ENCODE measurements at places on chromosomes 2 and 18. TPM values are rescaled to one million over a fixed set of nuclear protein-coding genes. Genes with fewer than 3 reads are reported as not detected.

The MOCOS gene
- total RNA-seq, result 0.30 TPM

The KCNIP3 gene
- not detected for total RNA-seq

The MERTK gene
- total RNA-seq, result 0.27 TPM

The DPP4 gene
- 138 TPM for total RNA-seq

The SCLY gene
- total RNA-seq, result 40.5 TPM

The ANKRD36C gene
- 83.0 TPM for total RNA-seq

The IL1RL1 gene
- 2.4 TPM for total RNA-seq
